ENCODE measurements at places on chromosomes 12 and 14.

DNA sequence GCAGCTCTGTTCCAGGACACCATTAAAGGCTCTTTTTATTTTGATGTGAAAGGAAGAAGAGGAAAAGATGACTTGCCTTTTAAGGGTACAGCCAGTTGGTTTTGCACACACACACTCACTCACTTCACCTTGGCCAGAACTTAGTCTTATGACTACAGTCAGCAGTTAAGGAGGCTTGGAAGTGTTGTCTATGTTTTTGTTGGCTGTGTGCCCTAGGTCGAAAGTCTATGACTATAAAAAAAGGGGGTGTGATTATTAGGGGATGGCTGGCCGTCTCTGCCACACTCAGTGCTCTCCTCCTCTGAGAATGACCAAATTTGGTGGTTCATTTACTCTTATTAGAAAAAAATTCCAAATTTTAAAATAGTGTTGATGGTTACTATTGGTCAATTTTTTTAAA lies 139.5 kb upstream of the OTX2 start:
- no peak for DNase-seq

GRCh38 chr12:12564911-12565310 lies 2.2 kb upstream of the DUSP16 start:
- no peak for DNase-seq

- no peak for DNase-seq
Measured at GRCh38 chr14:55451398-55451797, 11.0 kb upstream of the TBPL2 start.

DNA sequence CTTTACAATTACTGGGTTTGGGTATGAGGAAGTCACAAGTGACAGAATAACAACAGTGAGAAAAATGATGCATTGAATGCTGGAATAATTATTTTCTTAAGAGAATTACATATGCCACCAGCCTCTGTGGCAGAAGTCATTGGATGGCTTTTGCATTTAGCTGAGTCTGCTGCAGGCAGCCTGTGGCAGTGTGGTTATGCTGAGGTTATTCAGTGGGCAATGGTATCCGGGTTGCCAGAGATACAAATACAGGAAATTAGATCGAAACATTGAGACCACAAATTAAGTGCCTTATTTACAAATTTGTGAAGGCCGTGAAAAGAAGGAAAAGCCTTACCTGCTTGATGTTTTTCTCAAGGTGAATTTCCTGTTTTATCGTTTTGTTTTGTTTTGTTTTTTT lies 1050.0 kb downstream of the GALC start:
- DNase-seq, result no peak

DNA sequence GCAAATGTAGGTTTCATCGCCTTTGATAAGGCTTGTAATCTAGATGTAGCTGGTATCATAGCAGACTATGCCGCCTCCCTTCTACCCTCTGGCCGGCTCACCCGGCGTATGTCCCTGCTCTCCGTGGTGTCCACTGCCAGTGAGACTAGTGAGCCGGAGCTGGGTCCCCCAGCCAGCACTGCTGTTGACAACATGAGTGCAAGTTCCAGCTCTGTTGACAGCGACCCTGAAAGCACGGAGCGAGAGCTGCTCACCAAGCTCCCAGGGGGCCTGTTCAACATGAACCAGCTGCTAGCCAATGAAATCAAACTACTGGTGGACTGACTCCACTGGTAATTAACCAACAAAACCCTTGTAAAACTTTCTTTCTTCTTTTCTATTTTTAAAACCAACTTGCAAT lies 49.0 kb upstream of the A2ML1 start:
- no peak for DNase-seq

- DNase-seq, result peak; percentile 61
Measured at GRCh38 chr12:94532490-94533422, 73.1 kb upstream of the CEP83 start.

DNA sequence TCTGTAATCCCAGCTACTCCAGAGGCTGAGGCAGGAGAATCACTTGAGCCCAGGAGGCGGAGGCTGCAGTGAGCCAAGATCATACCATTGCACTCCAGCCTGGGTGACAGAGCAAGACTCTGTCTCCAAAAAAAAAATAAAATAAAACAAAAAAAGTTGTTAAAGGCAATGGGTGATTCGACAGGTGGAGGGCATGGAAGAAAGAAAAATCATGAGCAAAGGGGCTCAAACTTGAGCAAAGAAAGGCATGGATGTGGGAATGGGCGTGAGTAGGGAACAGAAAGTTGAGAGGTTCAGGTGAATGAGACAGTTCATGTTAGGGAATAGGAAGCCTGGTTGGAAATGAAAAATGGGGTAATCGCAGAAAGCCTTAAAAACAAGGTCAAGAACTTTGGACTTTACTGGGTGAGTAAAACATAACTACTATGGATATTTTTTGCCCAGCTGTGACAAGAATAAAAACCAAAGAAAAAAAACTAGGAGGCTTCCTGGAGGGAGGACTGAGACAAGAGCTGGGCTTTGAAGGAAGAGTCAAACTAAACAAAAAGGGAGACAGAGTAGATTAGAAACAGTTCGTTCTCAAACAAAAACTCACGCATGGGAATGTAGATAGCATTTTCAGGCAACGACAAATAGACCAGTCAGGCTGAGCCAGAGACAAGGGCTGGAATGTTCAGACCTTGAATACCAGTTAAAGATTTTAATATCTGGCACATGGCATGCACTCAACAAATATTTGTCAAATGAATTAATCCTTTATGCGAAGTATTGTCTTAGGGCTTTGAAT lies 18.8 kb downstream of the PYM1 start:
- no peak for DNase-seq

GRCh38 chr12:25051656-25052195 lies 102.8 kb upstream of the BCAT1 start:
- no peak for DNase-seq

DNA sequence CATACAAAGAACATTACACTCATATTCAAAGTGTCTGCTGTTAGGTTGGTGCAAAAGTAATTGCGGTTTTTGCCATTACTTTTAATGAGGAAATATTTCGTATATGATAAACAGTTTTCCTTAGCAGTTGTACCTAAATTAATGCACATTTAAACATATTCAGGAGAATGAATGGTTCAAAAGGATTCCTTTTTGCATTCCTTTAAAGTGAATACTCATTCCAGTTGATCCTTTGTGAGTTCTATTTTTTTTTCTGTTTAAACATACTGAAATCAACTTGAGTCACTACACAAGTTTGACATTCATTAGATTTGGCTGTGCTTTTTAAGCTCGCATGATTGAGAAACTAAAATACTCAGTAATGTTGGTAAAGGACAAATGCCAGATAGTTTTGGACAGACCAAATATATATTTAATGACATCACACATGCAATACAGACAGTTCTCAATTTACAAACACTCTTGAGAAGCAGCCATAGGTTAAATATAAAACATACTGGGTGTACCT lies 13.8 kb upstream of the SLC38A2 start:
- DNase-seq, result peak; percentile 97

GRCh38 chr12:71576496-71576895 lies 87.2 kb downstream of the ZFC3H1 start:
- DNase-seq, result no peak

DNA sequence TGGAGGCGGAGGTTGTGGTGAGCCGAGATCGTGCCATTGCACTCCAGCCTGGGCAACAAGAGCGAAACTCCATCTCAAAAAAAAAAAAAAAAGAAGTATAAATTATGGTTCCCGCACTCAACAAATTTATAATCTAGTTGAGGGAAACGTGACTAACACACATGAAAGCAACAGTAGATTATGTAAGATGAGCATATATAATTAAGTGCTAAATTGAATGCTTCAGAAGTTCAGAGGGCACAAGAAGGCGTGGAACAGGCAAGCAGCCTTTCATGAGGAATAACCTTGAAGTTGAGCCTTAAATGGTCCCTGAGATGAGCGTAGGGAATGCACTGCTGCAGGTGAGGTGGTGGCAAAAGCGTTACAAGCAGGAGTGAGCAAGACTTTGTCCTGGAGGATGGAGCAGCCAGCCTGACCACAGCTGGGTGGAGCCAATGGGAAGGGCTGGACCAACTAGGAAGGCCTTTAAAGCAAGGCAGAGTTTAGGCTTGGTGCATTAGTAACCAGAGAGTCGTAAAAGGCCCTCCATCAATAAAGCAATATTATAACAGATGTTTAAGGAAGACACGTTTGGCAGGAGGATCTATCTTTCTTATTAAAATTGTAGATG lies 30.6 kb upstream of the TUBA1A start:
- DNase-seq, result no peak

DNA sequence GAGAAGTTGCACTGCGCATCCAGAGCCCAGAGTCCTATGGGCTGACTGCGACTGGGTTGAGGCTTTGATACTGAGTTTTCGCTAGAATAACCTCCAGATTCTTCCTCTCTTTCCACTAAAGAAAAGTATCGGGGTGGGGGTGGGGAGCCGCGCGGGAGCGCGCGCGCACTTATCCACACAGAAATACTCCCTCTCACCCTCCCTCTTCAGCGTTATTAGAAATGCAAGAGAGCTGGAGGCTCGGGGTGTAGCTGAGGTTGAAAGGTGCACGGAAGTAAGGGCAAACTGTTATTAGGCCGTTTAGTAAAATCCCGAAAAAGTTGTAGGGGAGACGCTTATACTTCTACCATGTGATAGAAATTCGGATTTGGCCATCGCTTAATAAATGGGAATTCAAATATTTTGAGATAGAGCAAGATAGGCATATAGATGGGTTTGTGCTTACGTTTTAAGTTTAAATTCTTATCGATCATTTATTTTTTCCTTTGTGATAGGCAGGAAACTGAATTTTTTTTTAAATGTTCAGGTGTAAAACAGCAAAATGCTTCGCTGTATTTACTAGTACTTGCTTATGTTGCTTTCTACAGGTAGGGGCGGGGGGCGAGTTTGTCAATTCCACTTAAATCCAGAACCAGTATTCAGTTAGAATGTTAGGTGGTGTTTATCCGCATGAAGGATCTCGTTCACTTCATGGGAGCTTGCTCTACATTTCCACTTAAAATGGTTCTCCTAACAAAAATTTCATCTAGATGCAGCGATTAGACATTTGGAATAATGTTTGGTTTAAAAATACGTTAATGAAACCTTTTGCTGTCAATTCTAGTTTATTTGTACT lies 1.1 kb downstream of the ARHGAP5 start:
- peak; percentile 39 for DNase-seq

DNA sequence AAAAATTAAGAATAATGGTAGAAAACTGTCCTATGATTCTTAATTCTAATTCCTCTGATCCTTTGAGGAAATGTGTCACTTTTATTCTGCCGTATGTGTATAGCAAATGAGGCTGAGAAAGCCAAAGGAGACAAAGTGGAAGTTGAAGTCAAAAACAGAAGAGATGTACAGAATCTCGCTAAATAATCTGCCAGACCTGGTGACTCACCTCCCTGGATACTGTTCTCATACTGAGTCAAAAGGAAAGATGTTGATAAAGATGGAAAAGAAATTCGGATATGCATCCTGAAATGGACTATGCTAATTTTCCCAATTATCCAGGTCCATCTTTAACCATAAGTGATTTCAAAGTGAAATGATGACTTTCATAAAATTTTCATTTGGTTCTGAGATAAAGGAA lies 92.5 kb downstream of the DUSP6 start:
- DNase-seq, result no peak

DNA sequence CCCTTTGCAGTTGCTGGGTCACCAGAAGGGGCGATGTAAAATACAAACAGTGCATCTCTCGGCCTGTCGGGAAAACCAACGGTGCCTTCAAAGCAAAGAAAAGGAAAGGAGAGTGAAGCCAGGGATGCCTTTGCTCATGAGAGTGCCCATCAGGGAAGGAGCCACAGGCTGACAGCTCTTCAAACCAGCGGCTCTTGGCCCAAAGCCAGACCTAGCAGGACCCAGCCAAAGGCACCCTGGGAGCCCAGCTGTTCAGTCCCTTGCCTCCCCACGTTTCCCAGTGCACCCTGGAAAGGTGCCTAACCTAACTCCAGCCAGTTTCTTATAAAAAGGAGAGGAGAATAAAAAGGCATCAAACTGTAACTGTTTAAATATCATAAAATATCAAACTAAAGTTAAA lies 29.2 kb downstream of the PRMT8 start:
- DNase-seq, result no peak

- peak; percentile 89 for DNase-seq
Measured at GRCh38 chr12:14952299-14952921, 9.0 kb downstream of the ARHGDIB start.

DNA sequence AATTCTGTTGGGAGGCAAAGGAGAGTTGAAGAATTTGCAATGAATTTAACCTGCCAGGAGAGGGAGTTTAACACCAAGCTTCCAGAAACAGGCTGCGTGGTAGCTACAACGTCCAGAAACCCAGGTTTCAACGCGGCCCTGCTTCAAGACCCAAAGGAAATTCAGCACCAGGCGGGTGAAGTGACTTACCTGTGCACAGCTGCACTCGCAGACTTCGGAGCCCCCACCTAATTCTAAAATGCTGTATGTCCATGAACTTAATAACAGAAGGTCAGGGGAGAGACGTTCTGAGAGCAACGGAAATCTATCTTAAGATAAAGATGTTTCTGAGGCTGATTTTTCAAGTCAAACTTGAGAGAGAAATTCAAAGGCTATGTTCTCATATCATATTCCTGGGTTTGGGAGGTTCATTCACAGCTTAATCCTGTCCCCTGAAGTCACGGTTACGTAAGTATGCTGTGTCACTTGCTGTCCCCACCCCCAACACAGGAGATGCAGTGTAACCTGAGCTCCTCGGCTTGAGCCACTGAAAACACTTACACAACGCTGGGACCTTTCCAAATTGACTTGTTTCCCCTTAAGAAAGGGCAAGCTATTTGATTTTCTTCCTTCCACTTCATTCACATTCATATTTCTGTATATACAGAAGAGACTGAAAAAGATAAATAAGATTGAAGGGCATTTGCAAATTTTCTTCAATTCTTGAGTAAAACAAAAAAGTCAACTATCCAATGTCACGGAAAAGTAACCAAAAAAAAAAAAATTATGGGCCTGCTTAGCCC lies 22.7 kb downstream of the CLIP1 start:
- DNase-seq, result peak; percentile 94

GRCh38 chr12:42958291-42958674 lies 368.7 kb upstream of the PRICKLE1 start:
- DNase-seq, result no peak

DNA sequence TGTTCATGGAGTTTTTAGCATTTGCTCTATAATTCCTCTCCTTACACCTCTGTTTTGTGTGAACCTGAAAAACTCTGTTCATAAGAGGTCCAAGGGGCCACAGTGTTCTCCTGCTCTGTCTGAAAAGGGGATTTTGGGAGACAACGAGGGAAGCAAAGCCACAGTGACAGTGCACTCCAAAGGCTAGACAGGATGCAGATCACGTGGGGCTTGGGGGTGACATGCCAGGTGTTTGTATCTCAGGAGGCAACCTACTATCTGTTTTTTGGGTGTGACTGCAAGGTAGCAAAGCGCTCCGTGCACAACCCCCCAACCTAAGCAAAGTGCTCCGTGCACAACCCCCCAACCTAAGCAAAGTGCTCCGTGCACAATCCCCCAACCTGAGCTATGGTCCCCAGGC lies 5.1 kb upstream of the CHD4 start:
- DNase-seq, result no peak

GRCh38 chr14:89640141-89640540 lies 223.1 kb upstream of the FOXN3 start:
- no peak for DNase-seq

GRCh38 chr14:98293576-98293975 lies 978.4 kb downstream of the BCL11B start:
- DNase-seq, result no peak

- no peak for DNase-seq
Measured at GRCh38 chr12:19298836-19299605, 140.3 kb upstream of the AEBP2 start.
